NCI-H2107 (cell line): ENCODE measurements at places on chromosomes 5 and 9.

DNA sequence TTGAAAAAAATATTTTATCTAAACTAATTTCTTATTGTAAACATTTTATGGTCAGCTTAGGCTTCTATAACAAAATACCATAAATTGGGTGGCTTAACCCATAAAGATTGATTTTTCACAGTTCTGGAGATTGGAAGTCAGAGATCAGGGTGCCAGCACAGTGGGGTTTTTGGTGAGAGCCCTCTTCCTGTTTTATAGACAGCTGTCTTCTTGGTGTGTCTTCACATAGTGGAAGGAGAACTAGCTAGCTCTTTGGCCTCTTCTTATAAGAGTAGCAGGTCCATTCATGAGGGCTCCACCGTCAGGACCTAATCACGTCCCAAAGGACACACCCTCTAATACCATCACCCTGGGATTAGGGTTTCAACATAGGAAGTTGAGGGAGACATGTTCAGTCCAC is 26.6 kb downstream of the OTULINL start:
- DNase-seq, result no peak

GRCh38 chr5:172569861-172570558 is 71.1 kb upstream of the NEURL1B start:
- DNase-seq, result no peak

DNA sequence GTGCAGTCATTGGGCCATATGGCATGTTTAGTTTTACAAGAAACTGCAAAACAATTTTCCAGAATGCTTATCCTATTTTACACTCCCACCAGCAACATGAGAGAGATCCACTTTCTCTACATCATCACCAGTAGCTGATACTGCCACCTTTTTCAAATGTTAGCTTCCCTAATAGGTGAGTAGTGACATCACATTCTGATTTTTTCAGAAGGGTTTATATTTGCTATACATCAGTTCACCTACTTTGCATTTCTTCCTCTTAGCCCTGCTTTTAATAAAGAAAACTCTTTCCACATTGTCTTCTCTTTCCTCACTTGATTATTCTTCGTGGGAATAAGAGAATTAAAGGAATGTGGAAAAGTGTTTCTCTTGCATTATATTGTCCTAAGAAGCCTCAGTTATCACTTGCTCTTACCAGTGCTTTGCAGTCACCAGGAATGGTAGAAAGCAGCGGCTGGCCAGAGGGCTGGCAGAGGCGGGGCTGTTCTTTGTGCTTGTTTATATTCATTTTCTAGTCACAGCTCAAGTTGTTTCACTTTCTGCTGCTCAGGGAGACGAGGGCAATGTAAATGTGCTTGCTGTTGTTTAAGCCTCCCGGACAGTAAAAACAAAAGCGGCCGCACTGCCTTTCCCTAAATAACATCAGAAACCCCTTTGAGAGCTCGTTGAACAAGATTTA is 164.8 kb downstream of the HSD17B3 start:
- no peak for DNase-seq

- DNase-seq, result no peak
These were observed 127.7 kb upstream of the PIK3R1 start for GRCh38 chr5:68087866-68088265.

GRCh38 chr5:35409361-35409760 is 179.1 kb upstream of the PRLR start:
- DNase-seq, result no peak

DNA sequence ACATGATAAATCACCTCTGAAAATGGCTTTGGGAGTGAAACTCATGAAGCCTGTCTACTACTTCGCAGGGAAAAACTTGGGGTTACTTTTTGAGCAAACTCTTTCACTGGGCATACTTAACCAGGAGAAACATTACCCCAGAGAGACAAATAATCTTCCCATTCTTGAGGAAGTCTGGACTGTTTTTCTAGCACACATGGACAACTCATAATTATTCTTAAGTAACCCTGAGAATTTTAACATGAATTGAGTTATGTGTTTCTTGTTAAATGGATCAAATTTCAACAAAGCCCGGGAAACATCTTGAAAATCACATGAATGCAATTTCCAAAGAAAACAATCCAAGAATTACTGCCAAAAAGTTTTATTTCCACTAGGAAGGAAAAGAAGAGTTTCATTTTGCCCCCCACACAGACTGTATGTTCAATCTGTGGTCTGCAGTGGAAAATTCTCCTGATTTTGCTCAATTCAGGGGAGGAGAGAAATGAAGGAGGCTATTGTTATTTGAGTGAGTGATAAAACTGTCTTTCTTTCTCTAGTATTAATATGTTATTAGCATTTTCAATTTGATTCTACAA is 564.8 kb upstream of the CLINT1 start:
- no peak for DNase-seq

- DNase-seq, result no peak
These were observed 698.4 kb downstream of the DNAH5 start for GRCh38 chr5:13246053-13246452.
